ENCODE measurements at places on chromosomes 5 and 9.
A peak's percentile ranks its signal among the peaks of the same experiment; 100 is the strongest.

DNA sequence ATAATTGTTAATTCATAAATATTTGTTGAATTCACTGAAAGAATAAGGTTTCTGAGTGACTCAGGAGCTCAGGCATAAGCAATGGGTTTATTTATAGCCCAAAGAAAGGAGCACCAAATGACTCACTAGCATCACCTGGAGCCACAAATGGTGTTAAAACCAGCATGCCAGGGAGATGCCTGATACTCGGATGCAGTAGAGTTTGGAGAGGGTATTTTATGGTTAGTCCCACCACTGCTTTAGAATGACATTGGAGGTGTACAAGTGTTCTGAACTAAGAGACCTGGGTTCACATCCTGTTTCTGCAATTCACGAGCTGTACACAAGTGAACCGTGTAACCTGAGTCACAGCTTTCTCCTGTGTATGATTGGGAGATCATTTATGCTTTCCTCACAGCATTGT lies 25.2 kb downstream of the CCL28 start:
- no peak for DNase-seq

GRCh38 chr5:26690511-26690910 lies 347.9 kb downstream of the CDH9 start:
- DNase-seq = no peak

DNA sequence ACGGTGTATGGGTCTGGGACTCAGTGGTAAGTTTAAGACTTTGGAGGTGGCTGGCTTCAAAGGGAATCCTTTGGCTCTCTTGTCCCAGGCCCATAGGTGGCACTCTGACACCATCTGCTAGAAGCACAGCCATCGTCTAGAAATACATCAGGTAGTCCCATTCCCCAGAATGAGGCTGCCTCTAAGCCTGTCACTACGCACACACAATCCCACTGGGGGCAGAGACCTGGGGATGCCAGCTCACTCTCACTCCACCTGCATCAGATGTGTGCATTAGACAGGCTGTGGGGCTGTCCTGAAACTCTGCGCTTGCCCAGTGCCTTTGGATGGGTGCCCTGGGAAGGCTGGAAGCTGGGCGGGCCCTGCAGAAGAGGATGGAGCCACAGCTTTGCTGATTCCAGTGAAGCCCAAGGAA lies 127.5 kb upstream of the PANK3 start:
- peak; percentile 46 for DNase-seq

- DNase-seq = no peak
These were observed 6.8 kb downstream of the UBE2R2 start for GRCh38 chr9:33823801-33824200.

DNA sequence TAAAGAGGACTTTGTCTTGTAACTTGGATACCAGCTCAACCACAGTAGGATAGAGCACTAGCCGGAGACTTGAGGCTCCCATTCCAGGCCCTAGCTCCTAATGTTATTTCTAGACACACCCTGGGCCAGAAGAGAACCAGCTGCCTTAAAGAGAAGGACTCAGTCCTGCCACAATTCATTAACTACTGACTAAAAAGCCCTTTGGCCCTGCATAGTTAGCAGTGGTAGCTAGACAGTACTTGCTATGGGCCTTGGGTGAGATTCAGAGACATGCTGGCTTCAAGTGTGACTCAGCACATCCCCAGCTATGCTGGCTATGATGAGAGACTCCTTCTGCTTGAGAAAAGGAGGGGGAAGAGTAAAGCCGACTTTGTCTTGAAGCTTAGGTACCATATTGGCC lies 47.3 kb downstream of the TMEM167A start:
- DNase-seq = no peak

GRCh38 chr9:127555840-127556820 lies 55.9 kb upstream of the STXBP1 start:
- DNase-seq = no peak

DNA sequence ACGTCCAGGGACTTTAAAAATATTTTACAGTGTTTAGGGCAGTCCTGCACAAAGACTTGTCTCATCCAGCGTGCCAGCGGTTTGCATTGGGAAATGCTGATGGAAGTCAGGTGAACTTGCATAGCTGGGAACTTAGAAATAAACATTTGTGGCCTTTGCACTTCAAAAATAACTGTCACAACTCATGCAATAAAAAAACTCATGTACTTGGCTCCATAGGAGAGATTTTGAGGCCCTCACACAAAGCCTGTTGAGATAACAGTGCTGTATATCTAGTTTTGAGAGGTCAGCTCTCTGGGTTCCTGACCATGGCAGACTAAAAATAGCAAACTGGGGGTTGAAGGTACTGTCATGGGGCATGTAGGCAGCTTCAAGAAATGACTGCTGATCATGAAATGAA lies 5.5 kb downstream of the COMMD10 start:
- DNase-seq = no peak

- DNase-seq = peak; percentile 63
These were observed 54.8 kb downstream of the CAMK4 start for GRCh38 chr5:111278858-111279504.

DNA sequence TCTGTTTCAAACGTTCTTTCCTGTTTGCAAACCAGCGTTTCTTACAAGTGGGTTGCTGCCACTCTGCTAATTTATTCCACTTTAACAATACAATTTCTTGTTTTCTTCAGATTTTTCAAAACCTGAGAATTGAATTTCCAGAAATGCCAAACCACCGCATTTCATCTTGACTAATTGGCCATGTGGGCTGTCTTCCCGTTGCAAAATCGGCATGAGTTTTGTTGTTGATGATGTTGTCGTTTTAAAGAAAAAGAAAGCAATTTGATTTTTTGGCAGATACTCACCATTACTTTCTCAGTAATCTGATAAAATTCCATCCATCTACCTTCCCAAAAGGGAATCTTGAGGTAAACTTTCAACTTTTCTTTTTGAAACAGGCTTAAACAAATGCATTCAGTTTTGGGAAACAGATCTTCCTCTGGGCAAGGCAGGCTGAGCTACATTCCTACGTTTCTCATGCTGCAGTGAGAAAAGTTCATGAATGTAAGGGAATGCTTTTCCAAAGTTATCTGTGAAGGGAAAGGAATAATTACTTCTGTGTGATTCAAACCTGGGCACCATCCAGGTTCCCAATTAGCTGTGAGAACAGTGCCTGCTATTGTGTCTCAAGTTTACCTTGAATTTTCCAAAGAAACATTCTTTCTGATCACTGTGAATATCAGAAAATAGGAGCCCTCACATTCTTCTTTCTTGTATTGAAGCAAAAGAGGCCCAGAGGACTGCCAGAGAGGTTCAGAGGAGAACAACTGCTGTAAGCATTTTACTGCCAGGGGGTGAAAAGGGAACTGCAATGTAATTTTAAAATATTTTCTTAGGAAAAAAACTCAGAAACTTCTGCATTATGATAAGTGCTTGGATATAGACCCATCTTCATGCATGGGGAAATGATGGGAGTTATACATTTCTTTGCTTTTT lies 100.7 kb upstream of the TUT7 start:
- no peak for DNase-seq

DNA sequence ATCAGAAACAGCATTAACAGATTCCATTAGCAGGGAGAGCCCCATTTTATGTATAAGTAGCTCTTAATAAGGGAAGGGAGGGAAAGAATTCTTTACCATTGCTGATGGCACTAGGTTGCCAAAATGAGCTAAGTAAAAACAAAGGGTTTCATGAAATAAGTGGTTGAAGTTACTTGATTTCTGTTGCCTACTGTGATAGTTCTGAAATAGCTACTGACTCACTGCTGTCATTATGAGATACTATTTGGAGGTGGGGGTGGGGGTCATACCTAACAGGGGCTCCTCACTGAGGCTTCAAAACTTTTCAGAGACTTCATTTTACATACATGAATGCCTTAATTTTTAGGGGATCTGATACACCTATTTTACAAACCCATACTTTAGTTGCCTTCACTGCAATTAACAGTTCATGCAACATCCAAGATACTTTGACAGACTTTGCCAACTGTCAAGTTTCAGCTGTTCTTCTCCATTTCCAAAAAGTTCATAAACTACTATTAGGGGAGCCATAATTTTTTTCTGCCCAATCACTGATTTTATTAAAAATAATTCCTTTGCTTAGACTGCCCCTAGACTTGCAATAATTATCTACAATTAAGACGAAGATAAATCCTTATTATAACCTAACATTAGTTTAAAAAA lies 4.6 kb downstream of the HOMER1 start:
- DNase-seq = no peak

All from neuronal stem cell (in vitro differentiated cells).